B cell (primary cell): ENCODE measurements at places on chromosomes 5 and 9. TPM values are rescaled to one million over a fixed set of nuclear protein-coding genes. Genes with fewer than 3 reads are reported as not detected.

QRFP gene
- total RNA-seq, result not detected in 2 replicates

ADAM19 gene
- 171 TPM in 2 replicates for total RNA-seq

PPIC gene
- total RNA-seq, result not detected in 2 replicates

TSSK1B gene
- total RNA-seq, result not detected in 2 replicates

GRCh38 chr9:107112707-107113243, 170.3 kb upstream of the RAD23B start:
- no peaks in the 10 kb centered on the region for H3K27me3 ChIP-seq
- no peaks in the 10 kb centered on the region for H3K36me3 ChIP-seq
- no peak overlapping the region for H3K27ac ChIP-seq

DAB2IP gene
- total RNA-seq, result 3.6 and 3.9 TPM in 2 replicates

CATSPER3 gene
- total RNA-seq, result 0.79 and 2.7 TPM in 2 replicates

LCN1 gene
- not detected in 2 replicates for total RNA-seq

PCDHA1 gene
- not detected in 2 replicates for total RNA-seq

WNT8A gene
- not detected in 2 replicates for total RNA-seq

- H3K27me3 ChIP-seq, result no peaks in the 10 kb centered on the region
- H3K4me1 ChIP-seq, result peaks cover 20% of the 10 kb centered on the region
- H3K4me3 ChIP-seq, result no peak overlapping the region
Observed at GRCh38 chr5:68376935-68377334, 161.4 kb downstream of the PIK3R1 start.

DNA sequence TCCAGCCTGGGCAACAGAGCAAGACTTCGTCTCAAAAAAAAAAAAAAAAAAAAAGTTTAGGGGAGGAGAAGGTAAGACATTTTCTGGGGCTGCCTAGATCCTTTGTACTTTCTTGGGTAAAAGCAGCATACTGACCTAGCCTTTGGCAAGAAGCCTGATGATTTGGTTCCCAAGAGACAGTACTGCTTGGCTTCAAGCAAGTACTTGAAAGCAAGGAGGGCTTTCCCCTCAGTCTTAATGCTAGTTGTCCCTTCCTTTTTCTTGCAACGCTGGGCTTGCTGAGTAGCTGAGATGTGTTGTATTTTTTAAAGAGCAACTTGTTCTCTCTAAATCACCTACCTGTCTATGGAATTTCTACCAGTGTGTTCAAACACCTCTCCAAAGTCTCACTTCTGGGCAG, 76.2 kb downstream of the INSYN2B start:
- H3K27me3 ChIP-seq, result no peaks in the 10 kb centered on the region
- H3K27ac ChIP-seq, result no peak overlapping the region
- DNase-seq, result no peak
- H3K36me3 ChIP-seq, result peaks cover 6% of the 10 kb centered on the region

DNA sequence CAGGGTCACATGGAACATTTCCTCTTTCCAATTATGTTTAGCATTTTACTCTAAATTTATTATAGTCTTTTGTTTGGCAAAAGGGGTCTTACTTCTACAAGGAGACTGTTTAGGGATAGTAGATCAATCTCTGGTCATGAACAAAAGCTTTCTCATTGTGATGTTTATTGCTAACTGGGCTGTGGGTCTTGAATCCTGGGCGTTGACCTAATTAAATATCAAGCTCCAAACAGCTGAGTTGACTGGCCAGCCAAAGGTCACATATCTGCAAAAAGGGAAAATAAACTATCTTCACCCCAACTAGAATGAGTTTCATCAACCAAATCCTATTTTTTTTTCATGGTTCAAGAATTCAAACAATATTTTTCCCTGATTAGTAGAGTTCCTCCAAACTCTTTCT, 245.4 kb upstream of the TUT7 start:
- no peak overlapping the region for H3K27ac ChIP-seq
- H3K27me3 ChIP-seq, result no peaks in the 10 kb centered on the region
- no peaks in the 10 kb centered on the region for H3K4me1 ChIP-seq
- DNase-seq, result no peak
- no peak overlapping the region for H3K4me3 ChIP-seq
- H3K36me3 ChIP-seq, result no peaks in the 10 kb centered on the region

SPEF2 gene
- total RNA-seq, result 0.59 and 1.00 TPM in 2 replicates

DNA sequence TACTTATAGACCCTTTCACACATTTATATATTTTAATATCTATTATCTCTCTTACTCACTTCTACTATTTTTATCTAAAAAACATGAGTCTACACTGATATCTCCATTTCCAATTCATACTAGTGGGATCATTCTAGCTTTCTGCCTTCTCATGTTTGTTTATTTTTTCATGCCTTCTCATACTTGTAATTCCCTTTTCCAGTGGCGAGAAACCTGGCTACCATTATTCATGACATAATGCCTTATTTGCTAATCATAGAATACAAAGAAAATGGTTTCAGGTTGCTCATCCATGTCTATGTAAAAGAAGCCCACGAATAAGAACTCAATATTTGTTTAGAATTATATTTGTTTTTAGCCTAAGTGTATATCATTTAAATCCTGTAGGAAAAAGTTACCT, 232.7 kb upstream of the ACTBL2 start:
- no peaks in the 10 kb centered on the region for H3K27me3 ChIP-seq
- no peak overlapping the region for H3K27ac ChIP-seq
- no peaks in the 10 kb centered on the region for H3K36me3 ChIP-seq
- no peaks in the 10 kb centered on the region for H3K4me1 ChIP-seq

DNA sequence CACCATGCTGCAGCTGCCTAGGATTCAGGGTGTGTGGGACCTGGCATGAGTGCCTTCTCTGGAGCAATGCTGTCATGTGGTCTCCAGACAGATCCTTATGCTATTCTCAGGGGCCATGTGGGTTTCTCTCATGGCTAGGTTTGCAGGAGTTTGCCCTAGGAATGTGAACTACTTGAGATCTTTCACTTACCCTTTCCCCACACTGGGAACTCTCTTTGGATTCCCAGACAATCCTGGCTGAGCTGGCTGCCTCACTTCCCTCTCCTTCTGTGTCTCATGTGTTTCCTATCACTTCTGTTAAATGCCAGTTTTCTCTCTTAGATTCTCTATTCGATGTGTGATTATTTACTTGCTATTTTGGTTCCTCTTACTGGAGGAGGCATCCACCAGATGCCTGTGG, 270.2 kb upstream of the RASA1 start:
- H3K27me3 ChIP-seq, result peaks cover 4% of the 10 kb centered on the region
- H3K4me1 ChIP-seq, result no peaks in the 10 kb centered on the region
- DNase-seq, result no peak
- no peak overlapping the region for H3K27ac ChIP-seq
- no peaks in the 10 kb centered on the region for H3K36me3 ChIP-seq

- H3K4me1 ChIP-seq, result no peaks in the 10 kb centered on the region
- H3K36me3 ChIP-seq, result no peaks in the 10 kb centered on the region
- DNase-seq, result no peak
- no peak overlapping the region for H3K27ac ChIP-seq
Observed at GRCh38 chr5:103293099-103293498, 34.5 kb downstream of the MACIR start.
